ENCODE measurements at places on chromosomes 4 and X.

- DNase-seq = no peak
Measured at GRCh38 chr4:86338521-86338920, 21.3 kb downstream of the MAPK10 start.

DNA sequence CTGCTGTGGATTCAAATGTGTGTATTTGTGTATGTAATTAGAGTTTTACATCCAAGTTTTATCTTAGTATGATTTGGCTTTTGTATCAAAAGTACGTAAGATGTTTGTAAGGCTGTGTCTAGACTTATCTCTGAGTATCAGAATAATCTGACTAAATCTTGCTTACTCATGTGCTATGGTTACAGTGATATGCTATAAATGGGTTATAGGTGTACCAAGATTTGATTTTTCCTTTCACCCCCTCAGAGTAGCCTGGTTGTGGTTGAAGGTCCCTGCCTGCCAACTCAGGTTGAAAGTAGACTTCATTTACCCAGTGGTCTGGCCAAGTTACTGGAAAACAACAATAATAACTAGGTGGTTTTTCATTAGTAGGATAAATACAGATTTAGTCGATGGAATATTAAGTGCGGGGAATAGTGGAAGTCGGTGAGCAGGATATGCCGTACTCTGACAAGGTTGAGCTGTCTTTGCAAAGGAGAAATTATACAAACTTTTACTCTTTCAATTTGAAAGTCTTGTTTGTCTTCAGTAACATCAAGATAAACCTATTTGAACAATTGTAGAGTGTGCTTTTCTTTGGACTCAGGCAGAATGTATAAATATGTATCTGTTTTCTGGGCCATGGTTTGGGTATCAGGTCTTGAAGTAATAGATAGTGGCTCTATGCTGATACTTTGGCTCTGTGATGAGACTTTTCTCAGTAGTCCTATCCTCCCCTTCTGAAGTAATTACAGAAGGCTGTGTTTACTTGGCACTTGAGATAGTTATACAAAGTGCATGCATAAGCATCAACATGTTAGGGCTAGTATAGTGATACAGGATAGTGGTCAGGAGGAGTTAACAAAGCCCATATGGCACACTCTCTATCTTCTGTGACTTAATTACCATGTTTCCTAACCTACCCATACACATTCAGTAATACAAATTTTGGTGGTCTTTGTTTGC, 23.7 kb downstream of the BMP2K start:
- no peak for DNase-seq

- DNase-seq = no peak
Measured at GRCh38 chr4:121076416-121076815, 4.1 kb upstream of the NDNF start.

- no peak for DNase-seq
Measured at GRCh38 chr4:30789219-30789671, 69.1 kb downstream of the PCDH7 start.

All from globus pallidus (tissue), 1 donor.